ENCODE measurements at places on chromosomes 7 and 10. TPM values are rescaled to one million over a fixed set of nuclear protein-coding genes. Genes with fewer than 3 reads are reported as not detected.

The MKX gene
- total RNA-seq: 10.1 TPM

The CYP3A4 gene
- not detected for total RNA-seq

The SAMD9L gene
- total RNA-seq: 2.2 TPM

The HHEX gene
- total RNA-seq: 3.0 TPM

- no peak overlapping the region for H3K27ac ChIP-seq
- no peak overlapping the region for H3K4me3 ChIP-seq
- no peaks in the 10 kb centered on the region for H3K4me1 ChIP-seq
- H3K27me3 ChIP-seq: no peaks in the 10 kb centered on the region
- DNase-seq: no peak
These were observed 36.4 kb upstream of the JCAD start for GRCh38 chr10:30095631-30096422.

DNA sequence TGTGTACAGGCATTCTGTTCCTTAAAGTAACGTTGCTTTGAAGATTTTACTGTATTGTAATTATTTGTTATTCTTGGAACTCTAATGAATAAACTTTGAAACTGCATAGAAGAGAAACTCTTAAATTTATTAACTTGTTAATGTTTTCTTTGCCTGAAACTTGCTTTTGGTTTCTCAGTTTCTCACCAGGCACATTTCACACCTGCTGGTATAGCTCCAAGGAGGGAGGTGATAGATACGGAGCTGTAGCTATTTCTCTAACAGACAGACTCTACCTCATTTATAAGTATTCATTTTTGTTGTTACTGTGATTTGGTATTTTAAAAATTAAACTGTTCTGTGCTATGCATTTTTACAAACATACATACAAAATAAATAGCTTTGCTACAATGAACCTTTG is 32.7 kb downstream of the R3HCC1L start:
- no peaks in the 10 kb centered on the region for H3K27me3 ChIP-seq
- no peaks in the 10 kb centered on the region for H3K4me1 ChIP-seq
- H3K27ac ChIP-seq: no peak overlapping the region
- no peak for DNase-seq

GRCh38 chr10:108362296-108362695 is 1197.8 kb upstream of the SORCS1 start:
- no peak for DNase-seq
- H3K36me3 ChIP-seq: no peaks in the 10 kb centered on the region
- H3K27me3 ChIP-seq: no peaks in the 10 kb centered on the region
- no peak overlapping the region for H3K4me3 ChIP-seq
- H3K4me1 ChIP-seq: no peaks in the 10 kb centered on the region
